ENCODE measurements at places on chromosomes 6 and 20.

DNA sequence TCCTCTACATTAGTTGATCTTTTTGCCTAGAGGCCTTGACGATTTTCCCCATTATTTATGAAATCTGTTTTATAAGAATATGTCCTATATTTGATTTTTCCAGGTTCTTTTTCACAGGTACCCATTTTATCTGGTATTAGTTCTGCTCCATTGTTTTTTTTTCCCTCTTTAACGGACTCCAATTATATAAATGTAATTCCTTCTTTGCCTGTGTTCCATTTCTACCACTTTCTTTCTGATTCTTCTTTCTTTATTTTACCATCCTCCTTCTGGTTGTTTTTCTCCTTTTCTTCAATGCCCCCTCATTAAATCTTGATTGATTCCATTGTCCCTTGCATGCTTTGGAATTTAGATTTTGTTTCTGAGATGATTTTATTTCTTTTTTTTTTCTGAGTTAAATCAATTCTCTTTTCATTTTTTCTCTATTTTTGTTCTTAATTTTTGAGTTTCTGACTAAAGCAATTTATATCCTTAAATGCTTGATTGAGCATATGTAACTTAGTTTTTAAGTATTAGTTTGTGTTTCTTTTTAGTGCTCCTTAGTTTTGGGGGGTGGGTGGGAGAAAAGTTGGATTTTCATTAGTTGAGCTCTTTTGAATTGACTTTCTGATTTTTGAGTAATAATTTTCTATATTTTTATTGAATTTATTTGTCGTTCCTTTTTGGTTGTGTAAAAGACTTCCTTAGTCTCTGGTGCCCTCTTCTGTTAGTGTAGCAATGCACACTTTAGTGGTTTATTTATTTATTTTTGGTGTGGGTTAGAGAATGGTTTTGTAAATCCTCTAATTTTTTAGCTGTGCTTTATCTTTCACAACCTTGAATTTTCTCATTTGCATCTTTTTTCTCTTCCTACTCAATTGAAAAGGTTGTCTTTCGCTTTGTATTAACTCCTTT lies 140.8 kb downstream of the FARS2 start:
- DNase-seq = no peak

- DNase-seq = peak; percentile 24
Observed at GRCh38 chr6:40586369-40587201, 579 bp downstream of the LRFN2 start.

GRCh38 chr6:20173833-20174792 lies 38.2 kb downstream of the MBOAT1 start:
- no peak for DNase-seq

GRCh38 chr6:122902326-122902725 lies 93.7 kb upstream of the CLVS2 start:
- DNase-seq = no peak

- no peak for DNase-seq
Observed at GRCh38 chr20:58019850-58020625, 208.4 kb downstream of the ANKRD60 start.

- peak; percentile 47 for DNase-seq
Observed at GRCh38 chr6:17714879-17715851, 8.4 kb upstream of the NUP153 start.

GRCh38 chr6:138882369-138883017 lies 86.6 kb downstream of the ECT2L start:
- DNase-seq = no peak

DNA sequence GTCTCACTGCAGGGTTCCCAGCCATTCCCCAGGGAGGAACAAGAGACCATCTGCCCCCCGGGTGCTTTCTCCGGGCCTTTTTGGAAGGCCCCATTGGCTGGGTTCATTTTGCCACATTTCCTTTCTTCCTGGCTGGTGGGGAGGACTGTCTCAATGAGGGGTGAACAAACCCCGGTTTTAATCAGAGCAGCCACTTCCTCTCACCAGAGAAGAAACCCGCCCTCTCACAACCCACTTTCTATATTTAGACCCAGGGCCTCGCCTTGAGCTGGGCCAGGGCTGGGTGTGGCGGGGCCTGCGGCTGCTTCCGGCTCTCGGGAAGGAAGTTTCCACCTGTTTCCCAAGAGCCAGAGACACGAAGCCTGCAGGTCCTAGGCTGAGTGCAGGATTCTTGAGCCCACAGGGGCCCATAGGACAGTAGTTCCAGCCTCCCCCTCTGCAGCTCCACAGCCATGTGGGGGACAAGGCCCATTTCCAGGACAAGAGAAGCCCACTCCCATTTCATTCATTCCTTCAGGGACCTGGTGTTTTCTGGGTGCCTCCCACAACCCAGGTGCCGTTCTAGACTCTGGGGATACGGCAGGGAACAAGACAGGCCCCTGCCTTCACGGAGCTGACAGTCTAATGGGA lies 41.8 kb downstream of the RBM38 start:
- peak; percentile 76 for DNase-seq

DNA sequence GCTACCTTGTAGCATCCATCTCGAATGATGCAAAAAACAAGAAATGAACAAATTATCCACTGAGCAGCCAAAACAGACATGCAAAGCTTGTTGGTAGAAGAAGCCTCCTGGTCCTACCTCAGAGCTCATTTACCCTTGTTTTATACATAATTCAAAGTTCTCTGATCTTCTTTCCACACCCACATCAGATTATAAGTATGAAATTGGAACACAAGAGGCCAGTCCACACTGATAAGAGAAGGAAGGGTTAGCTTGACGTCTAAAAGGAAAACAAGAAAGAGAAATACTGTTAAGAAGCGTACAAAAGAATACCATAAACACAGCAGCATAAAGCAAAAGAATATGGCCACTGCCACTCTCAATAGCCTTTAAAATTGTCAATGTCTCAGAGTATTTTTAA lies 49.7 kb downstream of the FAM83B start:
- no peak for DNase-seq

DNA sequence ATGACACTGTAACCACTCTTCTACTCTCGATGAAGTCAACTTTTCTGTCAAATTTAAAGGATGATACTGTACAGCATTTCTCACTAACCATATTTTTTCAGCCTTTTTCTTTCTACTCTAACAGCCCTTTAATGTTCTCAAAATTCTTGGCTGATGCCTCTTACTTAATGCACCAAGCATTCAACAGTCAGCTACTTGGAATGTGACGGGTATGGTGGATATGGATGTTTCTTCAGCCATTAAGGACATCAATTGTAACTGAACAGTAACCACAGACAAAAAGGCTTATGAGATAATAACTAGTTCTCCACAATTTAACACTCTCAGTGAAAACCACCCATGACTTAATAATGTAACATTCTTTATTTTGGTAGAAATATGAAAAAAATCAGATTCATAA lies 467.2 kb upstream of the ZNF337 start:
- no peak for DNase-seq

GRCh38 chr6:41442352-41442672 lies 103.9 kb upstream of the FOXP4 start:
- no peak for DNase-seq

- no peak for DNase-seq
Observed at GRCh38 chr6:105676857-105677256, 274.0 kb upstream of the PREP start.

DNA sequence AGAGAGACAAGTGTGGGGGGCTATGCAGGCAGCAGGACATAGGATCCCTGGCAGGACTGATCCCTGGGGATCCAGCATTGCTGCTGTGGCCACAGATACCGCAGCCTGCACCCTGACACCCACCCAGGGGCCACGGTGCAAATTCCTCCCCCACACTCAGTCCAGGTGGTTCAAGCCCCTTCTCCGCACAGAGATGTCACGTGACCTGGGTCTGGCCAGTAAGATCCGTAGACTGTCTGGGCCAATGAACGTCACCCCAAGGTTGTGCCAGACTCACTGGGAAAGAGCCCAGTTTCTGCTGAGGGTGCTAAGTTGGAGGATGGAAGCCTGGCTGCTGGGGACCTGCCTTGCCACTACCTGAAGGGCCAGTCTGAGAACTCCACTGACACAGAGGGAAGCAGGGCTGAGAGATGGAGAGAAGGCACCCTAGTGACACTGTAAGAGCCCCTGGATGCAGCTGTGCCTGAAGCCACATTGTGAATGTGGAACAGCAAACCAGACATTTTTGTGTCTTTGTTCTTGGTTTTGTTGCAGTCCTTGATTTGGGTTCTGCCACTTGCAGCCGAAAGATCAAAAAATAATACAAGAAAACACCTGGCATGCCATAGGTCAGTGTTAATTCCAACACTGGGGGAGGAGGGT lies 228.6 kb downstream of the PREX1 start:
- DNase-seq = no peak

DNA sequence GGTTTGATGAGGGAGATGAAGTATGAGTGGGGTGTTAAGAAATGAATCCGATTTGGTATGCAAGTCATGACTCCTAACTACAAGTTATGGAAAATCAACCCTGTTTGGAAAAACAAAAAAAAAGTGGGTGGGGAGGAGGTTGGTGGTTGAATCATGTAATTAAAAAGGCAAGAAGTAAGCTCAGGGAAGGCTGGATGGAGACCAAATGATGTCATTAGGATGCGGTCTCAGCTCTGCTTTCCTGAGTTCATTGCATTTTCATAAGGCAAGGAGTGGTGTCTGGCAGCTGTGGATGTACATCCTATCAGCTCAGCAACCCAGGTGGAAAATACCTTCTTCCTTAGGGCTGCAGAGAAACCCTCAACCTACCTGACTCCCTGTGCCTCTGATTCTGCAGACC lies 60.4 kb upstream of the AKAP12 start:
- no peak for DNase-seq

DNA sequence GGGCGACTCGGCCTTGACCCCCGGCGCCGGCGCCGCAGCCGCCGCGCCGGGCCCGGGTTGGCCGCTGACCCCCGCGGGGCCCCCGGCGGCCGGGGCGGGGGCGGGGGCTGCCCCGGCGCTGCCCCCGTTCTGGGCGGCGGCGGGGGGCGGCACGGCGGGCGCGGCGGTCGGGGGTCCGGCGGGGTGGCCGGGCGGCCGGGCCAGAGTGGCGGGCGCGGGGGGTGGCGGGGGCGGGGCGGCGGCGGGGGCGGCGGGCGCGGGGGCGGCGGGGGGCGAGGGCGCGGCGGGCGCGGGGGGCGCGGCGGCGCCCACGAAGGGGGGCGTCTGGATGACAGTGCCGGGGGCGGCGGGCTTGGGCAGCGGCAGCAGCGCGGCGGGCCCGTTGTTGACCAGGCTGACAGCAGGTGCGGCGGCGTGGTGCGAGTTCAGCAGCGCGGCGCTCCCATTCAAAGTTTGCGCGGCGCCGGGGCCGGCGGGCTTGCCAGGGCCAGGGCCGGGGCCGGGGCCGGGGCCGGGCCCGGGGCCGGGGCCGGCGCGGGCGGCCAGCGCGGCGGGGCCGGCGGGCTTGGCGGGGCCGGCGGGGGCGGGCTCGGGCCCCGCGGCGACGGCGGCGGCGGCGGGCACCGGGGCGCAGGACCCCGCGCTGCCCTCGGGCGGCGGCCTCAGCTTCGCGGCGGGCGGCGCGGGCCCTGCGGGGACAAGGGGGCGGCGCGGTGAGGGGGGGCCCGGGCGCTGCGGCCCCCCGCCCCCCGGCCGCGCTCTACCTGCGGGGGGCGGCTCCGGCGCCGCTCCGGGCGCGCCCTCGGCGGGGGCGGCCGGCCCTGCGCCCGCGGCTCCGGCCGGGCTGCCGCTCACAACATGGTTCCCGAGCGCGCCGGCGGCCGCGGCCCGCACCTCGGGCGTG lies 659 bp downstream of the TAF4 start:
- peak; percentile 39 for DNase-seq

DNA sequence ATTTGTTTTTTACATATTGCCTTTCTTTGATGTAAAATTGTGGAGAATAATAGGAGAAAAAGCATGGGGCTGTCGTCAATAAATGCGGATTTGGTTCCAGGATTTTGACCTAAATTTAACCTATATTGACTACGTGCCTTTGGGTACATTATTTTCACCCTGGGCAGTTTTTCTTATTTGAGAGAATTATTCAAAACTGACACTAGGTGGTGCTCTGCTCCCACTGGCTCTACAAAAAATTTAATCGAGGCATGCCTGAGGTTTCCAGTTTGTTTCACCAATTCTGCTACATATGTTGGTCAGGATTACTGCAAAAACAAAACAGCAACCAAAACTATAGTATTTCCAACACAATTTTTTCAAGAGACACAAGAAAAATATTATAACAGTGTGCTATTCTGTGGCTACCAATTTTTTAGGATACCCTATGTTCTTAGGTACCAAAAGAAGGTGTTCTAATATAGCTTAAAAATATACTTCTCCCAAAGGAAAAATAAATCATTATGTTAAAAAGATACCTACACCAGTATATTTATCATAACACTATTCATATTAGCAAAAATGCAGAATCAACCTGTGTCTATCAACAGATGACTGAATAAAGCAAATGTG lies 48.6 kb upstream of the FABP7 start:
- DNase-seq = no peak

GRCh38 chr20:35269055-35269781 lies 8.7 kb downstream of the MMP24OS start:
- peak; percentile 75 for DNase-seq

DNA sequence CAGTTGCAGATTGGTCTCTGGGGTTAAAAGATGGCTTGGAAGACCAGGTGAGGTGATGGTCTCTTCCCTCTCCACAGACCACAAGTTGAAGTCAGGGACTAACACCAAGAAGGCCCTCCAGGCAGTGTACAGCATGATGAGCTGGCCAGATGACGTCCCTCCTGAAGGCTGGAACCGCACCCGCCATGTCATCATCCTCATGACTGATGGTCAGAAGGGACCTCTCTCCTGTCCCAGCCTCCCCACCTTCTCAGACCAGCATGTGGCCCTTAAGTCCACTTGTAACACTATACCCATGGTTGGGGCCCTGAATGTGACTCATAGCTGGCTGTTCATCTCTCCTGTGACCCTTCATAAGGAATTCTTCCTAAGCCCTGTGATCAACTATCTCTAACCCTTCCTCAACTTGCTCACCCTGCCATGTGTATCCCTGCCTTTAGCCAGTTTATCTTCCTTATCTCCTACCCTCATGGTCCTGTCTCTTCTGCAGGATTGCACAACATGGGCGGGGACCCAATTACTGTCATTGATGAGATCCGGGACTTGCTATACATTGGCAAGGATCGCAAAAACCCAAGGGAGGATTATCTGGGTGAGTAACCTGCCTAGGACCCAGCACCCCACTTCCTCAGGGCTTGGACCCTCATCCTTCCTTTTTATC lies 3.0 kb downstream of the CFB start:
- DNase-seq = no peak

- no peak for DNase-seq
Observed at GRCh38 chr6:52407467-52407866, 12.7 kb upstream of the EFHC1 start.
